T-helper 2 cell treated with Interferon-gamma antibody and Interleukin-4, amounts not matched to agents 5 μg/mL and 100 μg/mL, for 36 hours (primary cell): ENCODE measurements at places on chromosomes 3 and 15.

DNA sequence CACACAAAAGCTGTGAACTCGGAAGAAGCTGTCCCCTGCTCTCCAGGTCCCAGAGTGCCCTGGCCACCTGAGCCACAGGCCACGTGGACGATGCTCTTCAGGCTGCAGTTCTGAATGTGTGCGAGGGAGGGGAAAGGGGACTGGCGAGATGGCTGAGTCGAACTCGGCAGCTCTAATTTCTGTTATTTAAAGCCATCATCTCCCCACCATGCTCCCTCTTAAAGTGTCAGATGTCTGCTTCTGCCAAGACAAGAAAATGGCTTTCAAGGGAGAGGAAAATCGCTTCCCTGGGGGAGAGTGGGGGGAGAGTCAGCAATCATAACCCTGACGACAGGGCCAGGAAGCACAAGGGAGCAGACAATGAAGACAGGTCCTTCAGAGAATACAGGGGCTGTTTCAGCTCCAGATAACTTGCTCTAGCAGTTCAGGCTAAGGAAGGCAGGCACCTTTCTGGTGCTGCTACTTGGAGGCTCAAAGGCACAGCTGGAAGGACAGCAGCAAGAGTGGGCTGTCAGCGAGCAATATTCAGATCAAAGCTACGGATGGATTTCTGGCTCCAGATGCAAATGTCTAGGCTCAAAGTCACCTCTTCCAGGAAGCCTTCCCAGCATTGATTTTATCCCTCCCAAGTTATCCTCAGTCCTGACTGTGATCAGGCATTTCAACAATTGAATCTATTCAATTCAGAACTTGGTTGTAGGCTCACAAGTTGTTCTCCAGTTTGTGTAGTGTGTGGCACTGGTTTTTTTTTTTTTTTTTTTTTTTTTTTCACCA is 15.5 kb upstream of the CCDC33 start:
- no peak overlapping the region for H3K27ac ChIP-seq
- no peak overlapping the region for H3K4me3 ChIP-seq
- peaks cover 35% of the 10 kb centered on the region for H3K27me3 ChIP-seq
- DNase-seq: no peak
- no peaks in the 10 kb centered on the region for H3K4me1 ChIP-seq

DNA sequence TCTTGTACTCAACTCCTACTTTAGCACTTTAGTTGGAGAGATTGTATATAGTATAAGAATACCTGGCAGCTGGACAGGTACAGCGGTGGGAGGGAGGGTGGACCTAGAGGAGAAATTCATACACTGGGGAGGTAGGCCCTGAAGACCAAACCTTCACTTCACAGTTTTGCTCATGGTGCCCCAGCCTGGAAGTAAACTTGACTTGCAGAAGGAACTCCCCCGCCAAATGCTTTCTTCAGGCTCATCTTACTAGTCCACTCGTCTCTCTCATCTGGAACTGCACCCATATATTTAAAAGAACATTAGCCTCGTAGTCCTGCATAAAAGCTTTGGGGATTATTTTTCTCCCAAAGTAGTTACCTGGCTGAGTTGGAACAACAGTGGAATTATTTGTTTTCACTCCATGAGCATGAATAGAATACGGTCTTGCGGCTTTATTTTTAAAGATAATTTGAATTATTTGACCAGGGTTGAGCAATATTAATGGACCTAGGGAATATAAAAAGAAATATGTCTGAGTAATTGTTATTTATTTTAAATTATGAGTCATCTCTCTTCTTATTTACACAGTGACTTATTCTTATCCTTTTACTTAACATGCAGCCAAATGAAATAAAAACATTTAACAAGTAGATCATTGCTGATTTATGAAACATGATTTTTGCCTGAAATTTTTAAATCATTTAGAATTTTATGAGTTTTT is 25.5 kb upstream of the CP start:
- no peak overlapping the region for H3K27ac ChIP-seq
- peaks cover 9% of the 10 kb centered on the region for H3K27me3 ChIP-seq
- H3K4me3 ChIP-seq: no peak overlapping the region
- DNase-seq: no peak
- no peaks in the 10 kb centered on the region for H3K36me3 ChIP-seq

- no peaks in the 10 kb centered on the region for H3K4me1 ChIP-seq
- H3K36me3 ChIP-seq: no peaks in the 10 kb centered on the region
- no peak overlapping the region for H3K27ac ChIP-seq
- H3K27me3 ChIP-seq: peaks cover 5% of the 10 kb centered on the region
Observed at GRCh38 chr3:114404590-114404989, 110.8 kb downstream of the TIGIT start.

DNA sequence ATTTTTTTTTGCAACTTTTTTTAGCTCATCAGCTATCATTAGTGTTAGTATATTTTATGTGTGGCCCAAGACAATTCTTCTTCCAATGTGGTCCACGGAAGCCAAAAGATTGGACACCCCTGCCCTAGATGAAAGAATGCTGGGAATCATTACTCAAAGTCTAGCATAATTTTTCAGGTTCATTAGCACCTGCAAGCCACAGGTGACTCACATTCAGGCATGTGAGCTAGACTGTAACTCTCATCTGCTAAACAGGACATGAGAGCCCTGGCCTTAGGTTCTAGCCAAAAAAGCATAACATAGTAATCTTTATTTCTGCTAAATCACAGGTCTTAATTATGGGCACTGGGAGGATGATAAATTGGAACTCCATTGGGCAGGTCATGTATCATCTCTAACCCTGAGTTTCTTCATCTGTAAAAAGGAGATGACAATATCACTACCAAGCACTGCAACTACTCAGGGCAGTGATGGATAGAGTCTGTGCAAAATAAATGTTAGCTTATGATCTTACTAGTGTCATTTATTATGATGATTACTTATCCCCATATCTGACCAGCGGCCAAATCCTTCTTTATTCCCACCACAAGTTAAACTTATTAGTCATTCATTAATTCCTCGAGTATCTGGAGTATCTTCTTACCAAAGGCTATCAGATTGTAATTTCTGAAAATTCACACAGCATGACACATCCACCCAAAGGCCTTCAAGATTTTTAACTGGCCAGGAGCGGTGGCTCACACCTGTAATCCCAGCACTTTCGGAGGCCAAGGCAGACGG is 125.0 kb downstream of the PLD1 start:
- H3K36me3 ChIP-seq: no peaks in the 10 kb centered on the region
- no peak for DNase-seq
- H3K4me1 ChIP-seq: peaks cover 7% of the 10 kb centered on the region
- H3K4me3 ChIP-seq: no peak overlapping the region
- H3K27ac ChIP-seq: no peak overlapping the region
- peaks cover 21% of the 10 kb centered on the region for H3K27me3 ChIP-seq

DNA sequence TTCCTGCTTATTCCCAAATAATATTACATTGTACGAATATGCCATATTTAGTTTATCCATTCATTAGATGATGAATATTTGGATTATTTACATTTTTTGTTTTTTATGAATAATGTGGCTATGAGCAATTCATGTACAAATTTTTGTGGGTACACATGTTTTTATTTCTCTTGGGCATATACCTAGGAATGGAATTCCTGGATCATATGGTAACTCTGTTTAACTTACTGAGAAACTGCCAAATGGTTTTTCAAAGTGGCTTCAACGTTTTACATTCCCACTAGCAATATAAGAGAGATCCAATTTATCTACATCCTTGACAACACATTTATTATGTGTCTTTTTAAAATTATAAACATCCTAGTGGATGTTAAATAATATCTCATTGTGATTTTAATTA is 362.0 kb upstream of the TMCO5A start:
- no peaks in the 10 kb centered on the region for H3K36me3 ChIP-seq
- H3K4me1 ChIP-seq: no peaks in the 10 kb centered on the region
- H3K4me3 ChIP-seq: no peak overlapping the region
- H3K27me3 ChIP-seq: no peaks in the 10 kb centered on the region

DNA sequence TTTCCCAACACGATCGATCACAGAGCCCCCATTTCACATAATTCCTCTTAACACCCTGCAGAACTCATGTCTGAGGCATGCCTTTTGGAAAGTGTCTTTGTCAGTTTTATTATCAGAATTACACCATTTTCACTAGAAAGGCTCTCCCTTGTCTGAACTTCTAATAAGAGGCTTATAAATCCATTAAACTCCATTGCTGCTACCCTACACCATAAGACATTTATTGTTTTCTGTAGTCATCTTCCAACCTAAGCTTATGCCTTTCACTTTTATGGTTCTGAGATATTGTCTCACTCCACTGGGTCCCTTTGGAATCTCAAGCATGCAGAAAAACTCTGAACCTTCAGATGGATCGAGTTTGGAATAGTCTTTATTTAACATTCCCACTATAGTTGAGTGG is 50.2 kb upstream of the TPM1 start:
- H3K27ac ChIP-seq: no peak overlapping the region
- H3K4me1 ChIP-seq: no peaks in the 10 kb centered on the region
- peaks cover 17% of the 10 kb centered on the region for H3K27me3 ChIP-seq
- no peak for DNase-seq
- H3K4me3 ChIP-seq: no peak overlapping the region

- no peak overlapping the region for H3K27ac ChIP-seq
- no peak overlapping the region for H3K4me3 ChIP-seq
- no peaks in the 10 kb centered on the region for H3K4me1 ChIP-seq
- no peaks in the 10 kb centered on the region for H3K36me3 ChIP-seq
Observed at GRCh38 chr3:105618556-105618955, 250.3 kb downstream of the CBLB start.

DNA sequence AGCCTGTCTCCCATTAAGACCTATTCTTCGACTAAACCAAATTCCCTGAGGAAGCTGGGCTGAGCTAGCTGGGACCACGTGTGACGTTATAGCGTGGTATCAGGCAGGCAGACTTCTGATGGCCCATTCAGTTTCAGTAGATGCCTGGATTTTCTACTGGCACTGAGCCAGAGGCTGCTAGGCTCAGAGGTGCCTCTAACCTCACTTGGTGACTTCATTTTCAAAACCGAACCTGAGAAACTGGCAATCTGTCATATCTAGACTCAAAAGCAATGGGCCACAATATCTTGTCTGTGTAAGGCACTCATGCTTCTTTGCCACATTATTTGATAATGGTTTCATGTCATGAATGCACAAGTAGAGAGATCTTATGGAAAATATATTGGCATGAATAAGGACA is 352.1 kb upstream of the AZI2 start:
- DNase-seq: no peak
- no peak overlapping the region for H3K27ac ChIP-seq
- no peaks in the 10 kb centered on the region for H3K4me1 ChIP-seq
- no peak overlapping the region for H3K4me3 ChIP-seq
- no peaks in the 10 kb centered on the region for H3K36me3 ChIP-seq

- H3K27me3 ChIP-seq: peaks cover 42% of the 10 kb centered on the region
- H3K4me3 ChIP-seq: no peak overlapping the region
- DNase-seq: no peak
- no peaks in the 10 kb centered on the region for H3K36me3 ChIP-seq
Observed at GRCh38 chr15:70856884-70857561, 3.1 kb upstream of the LARP6 start.

DNA sequence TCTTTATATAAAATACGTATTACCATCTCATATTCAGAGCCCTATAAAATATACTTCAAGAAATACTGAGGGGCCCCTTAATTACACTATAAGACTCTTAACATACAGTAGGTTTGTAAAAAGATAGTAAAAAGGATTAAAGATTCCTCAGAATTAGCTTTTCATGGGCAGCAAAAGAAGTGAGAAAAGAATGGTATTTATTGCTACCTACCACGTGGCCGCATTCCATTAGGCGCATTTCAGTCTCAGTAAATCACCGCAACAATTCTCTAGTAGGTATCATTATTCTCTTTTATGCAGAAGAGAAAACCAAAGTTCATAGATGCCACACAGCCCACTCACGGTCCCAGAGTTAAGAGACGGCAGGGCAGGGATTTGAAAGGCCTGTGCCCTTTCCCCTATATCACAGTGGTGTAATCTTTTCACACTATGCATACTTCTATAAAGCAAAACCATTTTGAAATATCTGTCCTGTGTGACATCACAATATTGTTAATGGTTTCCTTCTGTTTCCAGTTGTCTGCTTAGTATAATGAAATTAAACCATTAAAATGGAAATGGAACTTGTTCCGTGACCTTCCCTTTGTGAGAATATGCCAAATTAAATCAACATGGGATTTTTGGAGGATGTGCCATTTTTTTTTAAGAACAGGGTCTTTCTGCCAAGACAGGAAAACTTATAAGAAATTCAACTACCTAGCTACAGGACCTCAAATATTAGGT is 1072.2 kb downstream of the FHIT start:
- H3K27me3 ChIP-seq: no peaks in the 10 kb centered on the region
- H3K4me1 ChIP-seq: peaks cover 6% of the 10 kb centered on the region
- no peak overlapping the region for H3K4me3 ChIP-seq
- no peak overlapping the region for H3K27ac ChIP-seq
- H3K36me3 ChIP-seq: no peaks in the 10 kb centered on the region

GRCh38 chr15:100635406-100636071 is 33.1 kb downstream of the ASB7 start:
- no peak overlapping the region for H3K4me3 ChIP-seq
- H3K27me3 ChIP-seq: no peaks in the 10 kb centered on the region
- H3K36me3 ChIP-seq: peaks cover 7% of the 10 kb centered on the region

GRCh38 chr3:66400411-66401156 is 100.2 kb downstream of the LRIG1 start:
- no peak for DNase-seq
- no peak overlapping the region for H3K4me3 ChIP-seq
- H3K36me3 ChIP-seq: peaks cover 30% of the 10 kb centered on the region
- H3K27me3 ChIP-seq: no peaks in the 10 kb centered on the region
- H3K4me1 ChIP-seq: no peaks in the 10 kb centered on the region
- no peak overlapping the region for H3K27ac ChIP-seq

DNA sequence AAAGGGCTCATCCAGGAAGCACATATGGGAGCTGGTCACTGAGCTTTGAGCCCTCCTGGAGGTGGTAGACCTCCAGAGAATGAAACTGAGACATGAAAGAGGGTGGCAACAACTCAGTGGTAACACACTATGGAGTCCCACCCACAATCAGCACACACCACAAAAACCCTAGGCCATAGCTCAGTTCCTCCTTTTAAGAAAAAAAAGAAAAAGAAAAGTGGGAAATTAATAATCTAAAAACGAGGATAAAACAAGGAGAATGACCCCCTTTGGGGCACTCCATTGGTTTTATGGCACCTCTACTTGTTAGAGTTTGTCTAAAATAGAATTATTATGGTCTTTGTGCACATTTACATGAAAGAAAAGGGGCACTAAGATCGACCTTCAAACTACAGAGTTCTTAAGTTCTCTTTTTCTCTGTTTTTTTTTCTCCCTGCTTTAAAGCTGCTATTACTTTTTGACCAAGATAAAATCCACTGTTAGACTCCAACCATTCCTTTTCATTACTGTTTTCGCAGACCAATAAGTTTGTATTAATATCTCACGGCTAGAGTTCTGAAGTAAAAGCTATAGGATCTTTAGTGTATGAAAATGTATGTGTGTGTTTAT is 40.2 kb upstream of the ZBTB20 start:
- no peaks in the 10 kb centered on the region for H3K36me3 ChIP-seq
- no peak for DNase-seq
- H3K4me1 ChIP-seq: no peaks in the 10 kb centered on the region
- no peak overlapping the region for H3K27ac ChIP-seq
- no peak overlapping the region for H3K4me3 ChIP-seq

GRCh38 chr3:40086890-40087883 is 222.3 kb upstream of the EIF1B start:
- H3K27me3 ChIP-seq: no peaks in the 10 kb centered on the region
- no peak overlapping the region for H3K27ac ChIP-seq
- H3K4me1 ChIP-seq: no peaks in the 10 kb centered on the region
- no peak overlapping the region for H3K4me3 ChIP-seq
- DNase-seq: no peak

GRCh38 chr3:102484363-102484762 is 49.5 kb downstream of the ZPLD1 start:
- no peaks in the 10 kb centered on the region for H3K36me3 ChIP-seq
- no peak overlapping the region for H3K27ac ChIP-seq

- no peak overlapping the region for H3K4me3 ChIP-seq
- no peaks in the 10 kb centered on the region for H3K36me3 ChIP-seq
- DNase-seq: no peak
- no peak overlapping the region for H3K27ac ChIP-seq
- no peaks in the 10 kb centered on the region for H3K27me3 ChIP-seq
Observed at GRCh38 chr3:85875589-85875988, 916.8 kb downstream of the CADM2 start.
